Stimulated activated CD4-positive, alpha-beta T cell treated with anti-CD3 and anti-CD28 coated beads, Interleukin-4, amount 100 ng/mL, for 1 hour (primary cell): ENCODE measurements at places on chromosomes 2 and 18.

GRCh38 chr2:221596192-221596591 lies 24.1 kb upstream of the EPHA4 start:
- DNase-seq = no peak

DNA sequence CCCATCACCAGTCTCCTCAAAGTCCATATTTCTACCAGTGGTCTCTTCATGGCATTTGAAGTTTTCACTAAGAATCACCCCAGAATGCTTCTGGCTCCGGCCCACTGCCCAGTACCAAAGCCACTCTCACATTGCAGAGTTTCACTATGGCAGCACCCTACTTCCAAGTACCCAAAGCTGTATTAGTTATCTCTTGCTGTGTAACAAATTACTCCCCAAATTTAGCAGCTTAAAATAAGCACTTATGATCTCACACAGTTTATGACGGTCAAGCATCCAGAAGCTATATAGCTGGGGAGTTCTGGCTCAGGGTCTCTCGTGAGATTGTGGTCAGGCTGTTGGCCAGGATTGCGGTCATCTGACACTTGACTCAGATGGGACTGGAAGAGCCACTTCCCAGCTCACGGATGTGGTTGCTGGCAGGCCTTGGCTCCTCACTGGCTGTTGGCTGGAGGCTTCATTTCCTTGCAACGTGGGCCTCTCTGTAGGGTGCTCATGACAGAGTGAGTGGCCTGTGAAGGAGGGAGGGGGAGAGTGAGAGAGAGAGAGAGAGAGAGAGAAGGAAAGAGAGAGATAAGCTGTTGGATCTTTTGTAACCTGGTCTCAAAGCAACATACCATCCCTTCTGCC lies 189.5 kb downstream of the CTIF start:
- no peak for DNase-seq

DNA sequence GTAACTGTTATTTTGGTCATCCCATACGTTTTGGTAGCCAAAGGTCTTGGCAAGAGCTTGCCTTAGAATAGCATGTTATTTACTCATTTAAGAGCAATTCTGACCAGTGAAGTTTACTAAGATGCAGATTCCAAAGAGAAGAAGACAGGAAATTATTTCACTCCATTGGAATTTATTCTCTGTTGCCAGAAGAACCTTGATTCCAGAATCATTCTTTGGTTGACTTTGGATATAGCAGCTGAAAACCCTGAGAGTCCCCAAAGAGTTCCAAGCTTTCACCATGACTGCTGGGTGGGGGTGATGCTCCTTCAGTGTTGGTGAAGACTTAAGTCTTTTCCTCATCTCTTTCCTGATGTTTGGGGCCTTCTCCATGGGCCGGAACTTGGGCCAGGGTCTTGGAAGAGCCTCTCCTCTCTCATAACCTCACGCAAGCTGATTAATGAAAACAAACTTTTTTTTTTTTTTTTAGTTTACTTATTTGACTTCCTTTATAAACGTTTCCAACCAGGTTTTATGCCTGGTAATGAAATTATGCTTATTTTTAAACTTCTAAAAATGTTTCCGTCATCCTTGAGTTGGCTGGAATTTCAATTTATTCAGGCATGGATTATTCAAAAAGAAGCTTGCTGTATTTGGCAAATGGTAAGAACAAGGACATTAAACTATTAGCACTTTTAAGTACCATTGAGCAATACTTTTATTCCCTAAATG lies 192.0 kb downstream of the MTX2 start:
- no peak for DNase-seq

DNA sequence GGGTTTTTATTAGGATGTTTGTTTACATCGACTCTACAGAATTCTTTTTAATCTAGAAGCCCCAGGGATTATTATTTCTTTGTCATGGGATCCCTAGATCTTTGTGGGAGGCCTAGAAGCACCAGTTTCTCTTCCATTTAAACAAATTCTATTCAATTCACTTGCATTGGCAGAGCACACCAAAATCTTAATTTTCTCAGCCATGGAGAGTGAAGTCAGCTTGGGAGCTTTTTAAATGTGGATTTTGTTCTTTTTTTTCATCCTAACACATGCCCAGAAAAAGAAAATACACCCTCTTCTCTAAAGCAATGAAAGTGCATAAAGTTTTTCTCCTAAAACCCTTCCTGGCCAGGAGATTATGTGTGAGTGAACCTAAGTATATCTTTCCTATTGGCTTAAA lies 38.5 kb downstream of the CDCA7 start:
- DNase-seq = no peak

GRCh38 chr2:10407841-10408648 lies 40.1 kb downstream of the ODC1 start:
- peak; percentile 53 for DNase-seq

GRCh38 chr2:18214936-18215335 lies 336.5 kb downstream of the KCNS3 start:
- no peak for DNase-seq

DNA sequence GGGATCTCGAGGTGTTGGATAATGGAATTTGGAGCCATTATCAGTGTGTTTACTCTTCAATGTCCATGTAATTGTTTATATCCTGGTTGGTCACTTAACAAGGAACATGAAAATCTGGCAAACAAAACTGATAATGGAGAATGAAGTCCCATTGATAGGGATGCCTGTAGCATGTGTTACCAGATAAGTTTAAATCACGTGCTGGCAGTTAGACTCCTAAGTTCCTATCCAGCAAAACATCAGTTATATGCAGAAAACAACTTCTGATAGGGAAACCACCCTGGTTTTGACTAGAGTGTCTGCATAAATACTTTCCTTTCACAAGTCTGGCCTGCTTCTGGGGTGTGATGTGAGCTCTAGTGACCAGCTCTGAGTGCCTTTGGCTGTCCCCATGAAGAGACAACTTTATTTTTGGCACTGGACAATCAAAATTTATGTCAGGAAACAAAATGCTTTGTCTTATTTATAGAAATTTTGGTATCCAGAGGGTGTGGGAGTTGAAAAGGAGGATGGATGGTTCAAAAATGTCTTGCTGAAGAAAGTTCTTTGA lies 82.0 kb downstream of the FHOD3 start:
- no peak for DNase-seq
